ENCODE measurements at places on chromosomes 11 and 22.
A peak's percentile ranks its signal among the peaks of the same experiment; 100 is the strongest.

DNA sequence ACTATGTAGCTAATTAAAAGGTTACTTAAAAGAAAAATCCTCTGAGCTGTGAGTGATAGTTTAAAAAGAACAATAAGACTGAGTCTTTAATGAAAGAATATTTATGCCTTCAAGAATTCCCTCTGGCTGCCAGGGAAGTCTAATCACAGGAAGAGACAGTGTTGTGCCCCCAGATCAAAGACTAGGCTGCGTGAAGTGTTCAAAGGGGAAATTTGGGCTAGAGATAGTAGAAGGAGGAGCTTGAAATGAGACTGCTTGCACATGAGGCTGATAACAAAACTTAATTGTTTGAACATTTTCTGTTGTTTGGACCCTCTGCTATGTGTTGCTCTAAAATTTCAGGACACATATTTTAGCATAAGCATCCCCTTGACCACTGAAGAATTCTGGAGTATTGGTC lies 99.7 kb upstream of the MTNR1B start:
- no peaks in the 10 kb centered on the region for H3K4me1 ChIP-seq
- no peaks in the 10 kb centered on the region for H3K27me3 ChIP-seq
- no peak overlapping the region for H3K4me3 ChIP-seq
- no peaks in the 10 kb centered on the region for H3K36me3 ChIP-seq
- DNase-seq, result no peak

DNA sequence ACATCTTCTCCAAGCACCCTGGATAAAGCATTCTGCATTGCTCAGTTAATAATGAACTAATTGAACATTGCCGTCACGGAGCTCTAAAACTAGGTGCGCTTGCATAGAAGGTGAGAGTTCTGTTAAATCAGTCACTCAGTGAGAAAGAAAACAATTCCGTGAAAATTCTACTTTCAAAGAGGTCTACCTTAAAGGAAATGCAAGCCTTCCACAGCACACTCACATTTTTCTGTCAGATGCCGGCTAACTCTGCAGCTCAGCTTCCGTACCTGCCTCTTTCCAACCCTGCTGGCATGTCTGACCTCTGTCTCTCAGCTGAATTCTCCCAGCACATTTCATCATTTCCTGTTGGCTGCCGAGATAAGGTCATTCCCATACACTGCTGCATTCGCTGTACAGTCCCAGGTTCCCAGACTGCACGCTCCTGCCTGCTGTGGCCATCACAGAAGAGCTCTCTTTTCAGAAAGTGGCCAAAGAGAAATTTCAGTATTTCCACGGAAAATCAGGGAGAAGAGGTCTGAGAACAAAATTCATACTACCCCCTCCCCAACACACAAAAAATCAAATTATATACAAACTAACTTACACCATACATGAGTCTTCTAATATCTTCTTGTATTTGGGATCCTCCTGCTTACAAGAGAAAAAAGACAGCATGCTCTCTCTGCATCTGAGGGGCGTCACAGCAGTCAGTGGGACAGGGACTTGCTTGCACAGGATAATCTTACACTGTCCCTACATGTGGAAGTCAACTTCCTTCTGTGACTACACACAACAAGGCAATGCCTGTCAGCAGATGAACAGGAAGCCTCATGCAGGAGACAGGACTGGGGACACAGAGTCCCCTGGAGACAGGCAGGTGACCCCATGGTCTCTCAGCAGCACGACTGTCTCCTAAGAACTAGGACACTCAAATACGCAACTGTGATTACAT lies 55.1 kb downstream of the PACSIN2 start:
- H3K4me1 ChIP-seq, result peaks cover 28% of the 10 kb centered on the region
- no peaks in the 10 kb centered on the region for H3K27me3 ChIP-seq
- DNase-seq, result no peak
- no peak overlapping the region for H3K4me3 ChIP-seq

- H3K36me3 ChIP-seq, result no peaks in the 10 kb centered on the region
- H3K4me3 ChIP-seq, result no peak overlapping the region
- peak overlapping the region; percentile 59 for H3K27ac ChIP-seq
- H3K27me3 ChIP-seq, result no peaks in the 10 kb centered on the region
- DNase-seq, result no peak
- H3K4me1 ChIP-seq, result no peaks in the 10 kb centered on the region
Measured at GRCh38 chr22:28873183-28873963, 10.0 kb upstream of the ZNRF3 start.

- H3K27me3 ChIP-seq, result no peaks in the 10 kb centered on the region
- peaks cover 22% of the 10 kb centered on the region for H3K36me3 ChIP-seq
- no peak overlapping the region for H3K27ac ChIP-seq
- H3K4me1 ChIP-seq, result peaks cover 30% of the 10 kb centered on the region
Measured at GRCh38 chr22:23282516-23282915, 102.2 kb downstream of the BCR start.

GRCh38 chr11:114562166-114562916 lies 2.7 kb upstream of the NXPE1 start:
- H3K4me3 ChIP-seq, result no peak overlapping the region
- H3K4me1 ChIP-seq, result no peaks in the 10 kb centered on the region
- H3K27me3 ChIP-seq, result peaks cover 24% of the 10 kb centered on the region
